ENCODE measurements at places on chromosomes 5 and 9.

DNA sequence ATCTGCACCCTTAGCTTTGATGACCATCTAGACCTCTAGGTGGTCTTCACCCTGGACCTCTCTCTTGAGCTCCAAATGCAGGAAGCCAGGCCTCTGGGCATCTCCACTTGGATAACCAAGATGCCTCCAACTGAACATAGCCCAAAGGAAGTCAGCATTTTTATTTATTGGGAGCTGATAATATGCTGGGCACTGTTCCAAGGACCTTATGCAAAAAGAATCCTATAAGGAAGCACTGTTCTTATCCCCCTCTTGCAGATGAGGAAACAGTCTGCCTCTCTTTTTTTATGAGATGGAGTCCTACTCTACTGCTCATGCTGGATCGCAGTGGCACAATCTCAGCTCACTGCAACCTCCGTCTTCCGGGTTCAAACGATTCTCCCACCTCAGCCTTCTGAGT, 219.9 kb downstream of the CDK5RAP2 start:
- no peak for DNase-seq

- DNase-seq: no peak
Observed at GRCh38 chr9:77586591-77586990, 61.5 kb downstream of the GNA14 start.

- no peak for DNase-seq
Observed at GRCh38 chr5:54721951-54722654, 204.5 kb downstream of the SNX18 start.

- no peak for DNase-seq
Observed at GRCh38 chr5:136174021-136174659, 18.8 kb downstream of the SMIM32 start.

GRCh38 chr9:10050016-10050415, 562.8 kb downstream of the PTPRD start:
- DNase-seq: no peak

DNA sequence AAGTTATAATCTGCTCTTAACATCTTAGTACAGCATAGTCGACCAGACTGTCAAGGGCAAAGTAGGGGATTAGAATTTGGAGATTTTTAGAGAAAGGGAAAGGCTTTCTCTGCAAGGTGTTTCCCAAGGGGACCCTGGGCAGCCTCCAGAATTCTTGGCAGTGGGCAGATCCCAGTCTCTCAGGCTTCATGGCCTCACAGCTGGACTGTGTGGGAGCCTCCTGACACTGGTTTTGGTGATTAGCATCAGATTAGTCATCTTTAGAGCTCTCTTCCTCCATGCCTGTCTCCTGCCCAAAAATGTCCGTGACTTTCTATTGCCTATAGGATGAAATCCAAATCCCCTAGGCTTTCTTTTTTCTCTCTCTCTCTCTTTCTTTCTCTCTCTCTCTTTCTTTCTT, 370.7 kb downstream of the ZSWIM6 start:
- no peak for DNase-seq

DNA sequence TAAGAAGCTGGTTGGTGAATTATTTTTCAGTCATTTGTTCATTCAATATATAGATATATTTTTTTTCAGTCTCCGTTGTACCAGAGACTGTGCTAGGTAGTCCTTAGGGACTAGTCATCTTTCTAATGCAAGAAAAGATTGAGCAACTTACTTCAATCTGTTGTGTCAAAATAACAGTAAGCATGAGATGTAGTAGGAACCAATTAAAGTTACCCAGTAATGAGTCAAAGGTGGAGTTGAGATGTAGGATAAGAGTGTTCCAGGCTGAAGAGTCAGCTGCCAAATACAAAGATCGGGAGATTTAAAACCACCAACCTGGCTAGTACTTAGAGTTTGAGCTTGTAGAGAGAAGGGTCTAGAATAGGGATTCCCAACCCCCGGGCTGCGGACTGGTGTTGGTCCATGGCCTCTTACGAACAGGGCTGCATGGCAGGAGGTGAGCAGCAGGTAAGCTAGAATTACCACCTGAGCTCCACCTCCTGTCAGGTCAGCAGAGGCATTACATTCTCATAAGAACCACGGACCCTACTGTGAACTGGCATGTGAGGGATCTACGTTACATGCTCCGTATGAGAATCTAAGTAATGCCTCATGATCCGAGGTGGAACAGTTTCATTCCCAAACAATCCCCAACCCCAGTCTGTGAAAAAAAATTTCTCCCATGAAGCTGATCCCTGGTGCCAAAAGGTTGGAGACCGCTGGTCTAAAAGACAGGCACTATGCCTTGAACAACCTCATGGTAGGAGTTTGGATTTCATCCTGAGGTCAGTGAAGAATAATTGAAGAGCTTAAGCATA, 1241.5 kb upstream of the WWC1 start:
- DNase-seq: no peak
